ENCODE measurements at places on chromosomes 5 and 9. TPM values are rescaled to one million over a fixed set of nuclear protein-coding genes. Genes with fewer than 3 reads are reported as not detected.

- no peak for DNase-seq
- H3K27me3 ChIP-seq: no peaks in the 10 kb centered on the region
- H3K4me3 ChIP-seq: no peak overlapping the region
These were observed 570.0 kb upstream of the ZNF608 start for GRCh38 chr5:125316391-125316790.

DNA sequence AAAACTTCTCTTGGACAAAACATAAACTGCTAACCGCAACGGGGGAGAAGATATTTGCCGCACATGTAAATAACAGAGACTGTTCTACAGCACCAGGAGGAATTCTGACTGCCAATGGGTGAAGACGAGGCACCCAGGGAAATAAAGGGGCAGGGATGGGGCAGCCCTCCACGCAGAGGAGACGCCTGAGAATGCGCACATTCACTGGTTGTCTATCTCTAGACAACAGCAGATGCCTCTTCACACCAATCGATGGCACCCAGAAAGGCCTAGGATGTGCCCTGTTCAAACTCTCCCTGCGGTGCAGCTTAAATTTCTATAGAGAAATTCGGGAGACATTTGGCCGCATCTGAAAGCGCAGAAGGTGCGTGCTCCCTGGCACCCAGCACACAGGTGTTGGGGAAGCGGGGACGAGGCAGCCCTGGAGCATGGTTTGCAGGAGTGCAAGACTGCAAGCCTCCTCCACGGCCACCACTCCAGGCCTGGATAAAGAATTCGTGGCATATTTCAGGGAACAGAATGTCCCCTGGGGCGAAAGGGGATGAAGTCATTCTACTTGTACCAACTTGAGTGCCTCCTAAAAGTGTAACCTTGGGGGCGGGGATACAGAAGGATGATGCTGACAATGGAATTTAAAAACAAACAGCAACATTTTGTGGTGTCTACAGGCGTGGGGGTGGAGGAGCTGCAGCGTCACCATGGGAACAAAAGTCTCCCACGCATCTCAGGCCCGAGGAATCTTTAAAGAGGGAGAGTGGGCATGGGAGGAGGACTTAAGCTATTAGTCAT lies 6.3 kb upstream of the IRX2 start:
- H3K27ac ChIP-seq: no peak overlapping the region
- DNase-seq: no peak
- H3K4me3 ChIP-seq: no peak overlapping the region
- no peaks in the 10 kb centered on the region for H3K36me3 ChIP-seq
- H3K4me1 ChIP-seq: no peaks in the 10 kb centered on the region

DNA sequence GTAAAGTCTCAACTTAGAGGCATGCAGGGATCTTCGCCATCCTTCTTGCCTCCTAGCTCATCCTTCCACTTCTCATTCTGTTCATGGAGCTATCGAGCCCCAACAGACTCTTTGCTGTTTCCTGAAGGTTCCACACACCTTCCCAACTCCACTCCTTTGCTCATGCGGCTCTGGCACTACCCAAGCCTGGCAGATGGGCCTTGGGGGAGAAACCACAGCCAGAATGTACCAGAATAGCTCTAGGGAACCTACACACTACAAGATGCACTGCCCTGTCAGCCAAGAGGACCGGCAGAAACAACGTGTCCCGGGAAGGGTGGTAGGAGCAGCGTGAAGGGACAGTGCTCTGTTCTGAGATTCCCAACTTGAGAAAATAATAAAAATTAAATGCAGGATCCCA lies 178.9 kb downstream of the GABBR2 start:
- no peak for DNase-seq
- no peak overlapping the region for H3K4me3 ChIP-seq

TMEM245 gene
- 74.3 TPM for total RNA-seq

QRFP gene
- total RNA-seq: not detected

COL15A1 gene
- total RNA-seq: not detected

GRCh38 chr5:100609594-100609993 lies 74.4 kb downstream of the FAM174A start:
- H3K27ac ChIP-seq: no peak overlapping the region
- H3K36me3 ChIP-seq: no peaks in the 10 kb centered on the region
- no peaks in the 10 kb centered on the region for H3K4me1 ChIP-seq

DNA sequence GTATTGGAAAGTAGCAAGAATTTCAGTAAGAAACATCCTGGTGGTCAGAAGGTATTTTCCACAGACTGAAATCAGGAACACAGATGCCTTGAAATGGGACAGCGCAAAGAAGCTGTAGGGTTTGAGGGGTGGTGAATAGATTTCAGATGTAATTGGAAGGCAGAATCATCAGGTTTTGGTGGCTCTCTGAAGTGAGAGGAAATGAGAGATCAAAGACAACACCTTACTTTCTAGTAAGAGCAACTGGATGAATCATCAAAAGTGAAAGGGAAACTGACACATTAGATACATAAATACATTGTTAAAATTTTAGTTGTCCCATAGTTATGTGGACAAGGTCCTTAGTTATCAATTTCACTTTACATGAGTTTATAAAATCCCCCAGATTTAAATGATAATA lies 188.2 kb upstream of the SLC27A6 start:
- no peak overlapping the region for H3K4me3 ChIP-seq
- no peaks in the 10 kb centered on the region for H3K27me3 ChIP-seq
- no peak overlapping the region for H3K27ac ChIP-seq

CSNK1A1 gene
- total RNA-seq: 175 TPM

DNA sequence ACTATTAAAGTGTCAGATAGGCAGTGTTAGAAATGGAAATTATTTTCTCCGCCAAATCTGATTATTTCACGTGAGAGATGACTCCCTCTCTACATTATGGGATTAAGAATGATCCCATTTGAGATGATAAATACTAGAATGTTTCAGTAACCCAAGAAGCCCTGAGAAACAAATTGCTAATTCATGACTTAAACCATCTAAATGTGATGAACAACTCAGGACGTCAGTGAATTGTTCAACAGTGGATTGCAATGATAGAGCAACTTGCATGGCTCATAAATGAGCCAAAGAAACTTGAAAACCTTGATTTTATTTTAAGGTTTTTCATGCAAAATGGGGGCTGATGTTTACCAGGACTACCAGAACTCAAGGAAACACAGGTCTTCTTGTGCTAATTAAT lies 350.5 kb upstream of the WWC1 start:
- no peak for DNase-seq
- H3K4me1 ChIP-seq: no peaks in the 10 kb centered on the region
- H3K27ac ChIP-seq: no peak overlapping the region
- H3K4me3 ChIP-seq: no peak overlapping the region
- no peaks in the 10 kb centered on the region for H3K27me3 ChIP-seq
- no peaks in the 10 kb centered on the region for H3K36me3 ChIP-seq

- H3K27me3 ChIP-seq: no peaks in the 10 kb centered on the region
- H3K27ac ChIP-seq: no peak overlapping the region
- H3K4me3 ChIP-seq: no peak overlapping the region
These were observed 34.8 kb downstream of the FBXO38 start for GRCh38 chr5:148418511-148418910.

BDP1 gene
- 45.1 TPM for total RNA-seq

- H3K27me3 ChIP-seq: no peaks in the 10 kb centered on the region
- no peak overlapping the region for H3K4me3 ChIP-seq
- H3K4me1 ChIP-seq: peaks cover 18% of the 10 kb centered on the region
- peaks cover 31% of the 10 kb centered on the region for H3K36me3 ChIP-seq
- no peak overlapping the region for H3K27ac ChIP-seq
- no peak for DNase-seq
These were observed 4.1 kb downstream of the EDF1 start for GRCh38 chr9:136861874-136862457.
